Hematopoietic multipotent progenitor cell treated with erythropoietin and hydrocortisone succinate and interleukin-3 and kit ligand, for 8 days (in vitro differentiated cells): ENCODE measurements at places on chromosomes 3 and 15.

GRCh38 chr3:61688307-61688984 lies 127.1 kb downstream of the PTPRG start:
- DNase-seq, result no peak

- no peak for DNase-seq
Observed at GRCh38 chr3:45145223-45145622, 955 bp downstream of the CDCP1 start.

GRCh38 chr15:85490856-85491255 lies 110.5 kb downstream of the AKAP13 start:
- no peak for DNase-seq

DNA sequence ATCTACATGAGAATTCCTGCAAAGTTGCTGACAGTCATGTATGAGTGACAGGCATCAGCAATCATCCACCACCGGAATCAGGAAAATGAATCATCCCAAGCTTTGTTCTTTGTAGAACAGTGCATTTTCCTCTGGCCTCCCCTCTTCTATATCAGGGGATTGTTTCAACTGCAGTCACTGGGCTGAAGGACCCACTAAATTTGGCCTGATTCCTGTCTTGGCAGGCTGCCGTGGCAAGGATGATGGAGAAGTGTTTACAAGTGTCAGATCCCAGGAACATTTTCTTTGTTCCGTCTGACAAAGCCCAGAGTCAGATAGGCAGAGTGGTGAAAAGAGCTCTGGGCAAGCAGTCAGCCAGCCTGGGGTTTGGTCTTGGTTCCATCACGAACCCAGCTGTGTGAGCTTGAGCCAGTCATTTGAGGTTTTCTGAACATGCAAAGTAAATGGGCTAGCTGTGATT lies 175.1 kb upstream of the TSC22D2 start:
- no peak for DNase-seq
